Neural crest cell (in vitro differentiated cells): ENCODE measurements at places on chromosomes 2 and 18. TPM values are rescaled to one million over a fixed set of nuclear protein-coding genes. Genes with fewer than 3 reads are reported as not detected.

Gene MEP1B
- not detected in 2 replicates for total RNA-seq

- DNase-seq: no peak
Observed at GRCh38 chr2:172597176-172597842, 41.4 kb downstream of the PDK1 start.

DNA sequence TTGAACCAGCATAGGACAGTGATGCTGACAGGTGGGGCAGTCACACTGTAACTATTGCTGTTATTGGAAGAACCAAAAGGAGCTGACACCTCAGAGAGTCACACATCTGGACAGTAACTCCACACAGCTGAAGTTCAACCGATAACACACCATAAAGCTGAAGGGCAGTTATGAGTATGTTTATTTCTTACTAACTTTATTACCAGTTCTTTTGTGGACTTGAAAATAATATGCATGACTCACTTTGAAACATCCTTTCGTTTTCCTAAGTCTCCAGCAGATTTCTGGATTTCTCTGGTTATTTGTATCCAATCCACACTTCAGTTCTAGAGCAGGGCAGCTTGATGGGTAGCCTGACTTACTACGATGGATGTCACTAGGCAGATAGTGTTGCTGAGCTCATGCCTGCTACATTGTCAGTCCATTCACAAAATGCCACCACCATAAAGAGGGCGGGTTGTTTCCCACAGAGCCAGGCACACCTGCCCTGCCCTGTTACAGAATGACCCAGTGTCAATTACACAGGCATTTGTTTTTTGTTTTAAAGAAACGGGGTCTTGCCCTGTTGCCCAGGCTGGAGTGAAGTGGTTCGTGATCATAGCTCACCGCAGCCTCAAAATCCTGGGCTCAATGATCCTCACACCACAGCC, 8.4 kb upstream of the AGBL5 start:
- DNase-seq: no peak

DNA sequence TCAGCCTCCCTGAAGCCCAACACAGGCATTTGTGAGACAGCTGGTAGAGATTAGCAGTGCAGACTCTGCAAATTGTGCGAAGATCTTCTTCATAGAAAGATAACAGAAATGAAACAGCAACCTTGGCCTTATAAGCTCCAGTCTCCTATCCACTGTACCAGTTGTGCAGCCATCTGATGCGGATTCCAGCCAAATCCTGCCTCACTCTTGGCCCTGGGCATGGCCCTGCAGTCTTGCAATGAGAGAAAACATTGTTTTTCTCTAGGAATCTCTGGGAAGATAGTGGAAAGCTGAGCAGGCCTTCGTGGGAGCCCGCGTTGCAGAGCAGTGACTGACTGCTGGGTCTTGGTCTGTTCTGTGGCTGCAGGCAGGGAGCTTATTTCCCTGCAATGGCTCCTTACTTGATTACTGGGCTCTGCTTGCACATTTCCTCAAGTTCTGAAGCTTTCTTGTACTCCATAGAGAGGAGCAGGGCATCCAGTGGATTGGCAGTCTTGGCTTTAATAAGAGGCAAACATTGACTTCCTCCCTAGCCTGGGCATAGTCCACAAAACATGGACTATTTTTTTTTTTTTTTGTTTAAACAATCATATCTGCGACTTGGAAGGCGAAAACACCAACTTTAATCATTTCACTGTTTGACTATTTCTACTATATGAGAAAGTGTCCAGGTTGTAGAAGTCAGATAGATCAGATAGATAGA, 193.0 kb downstream of the ACTR3 start:
- DNase-seq: no peak

DNA sequence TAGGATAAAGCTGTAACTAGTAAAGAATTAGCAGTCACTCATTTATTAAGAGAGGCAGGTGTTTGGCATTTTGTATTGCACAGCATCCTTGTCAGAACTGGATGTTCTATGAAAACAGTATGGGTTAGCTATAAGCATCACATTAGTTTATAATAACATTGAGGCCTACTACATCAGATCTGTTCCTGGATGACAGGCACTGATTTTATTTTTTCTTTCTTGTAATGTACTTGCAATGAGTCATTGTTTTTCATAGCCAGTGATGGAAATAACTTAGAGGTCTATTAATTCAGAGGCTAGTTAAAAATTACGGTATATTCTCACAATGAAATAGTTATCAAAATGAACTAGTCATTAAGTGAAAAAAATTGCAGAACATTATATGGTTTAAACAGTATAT, 13.0 kb upstream of the RMDN2 start:
- no peak for DNase-seq

Gene UGT1A1
- not detected in 2 replicates for total RNA-seq

DNA sequence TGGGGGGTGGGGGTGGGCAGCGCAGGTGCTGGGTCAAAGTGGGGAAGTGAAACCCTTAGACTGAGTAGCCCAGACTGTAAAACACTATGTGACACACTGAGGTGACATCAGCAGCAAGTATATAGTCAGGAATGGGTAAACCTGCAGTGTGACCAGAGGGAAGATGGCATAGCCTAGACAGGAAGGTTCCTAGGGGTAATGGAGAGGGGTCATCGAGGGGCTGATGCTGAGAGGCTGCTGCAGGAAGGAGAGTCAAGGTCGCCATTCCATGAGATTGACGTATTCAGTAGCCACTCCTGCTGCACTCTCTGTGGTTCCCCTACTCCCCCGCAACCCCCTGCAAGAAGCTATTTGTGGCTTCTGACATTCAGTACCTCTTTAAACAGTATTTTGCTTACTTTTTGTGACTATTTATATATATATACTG, 111.7 kb downstream of the CHST9 start:
- DNase-seq: no peak

GRCh38 chr2:205060269-205060668, 515.0 kb downstream of the PARD3B start:
- no peak for DNase-seq

GRCh38 chr18:6509417-6509816, 94.7 kb upstream of the L3MBTL4 start:
- no peak for DNase-seq

GRCh38 chr2:234435836-234436481, 60.9 kb downstream of the ARL4C start:
- DNase-seq: no peak

Gene MLPH
- total RNA-seq: not detected in 2 replicates

DNA sequence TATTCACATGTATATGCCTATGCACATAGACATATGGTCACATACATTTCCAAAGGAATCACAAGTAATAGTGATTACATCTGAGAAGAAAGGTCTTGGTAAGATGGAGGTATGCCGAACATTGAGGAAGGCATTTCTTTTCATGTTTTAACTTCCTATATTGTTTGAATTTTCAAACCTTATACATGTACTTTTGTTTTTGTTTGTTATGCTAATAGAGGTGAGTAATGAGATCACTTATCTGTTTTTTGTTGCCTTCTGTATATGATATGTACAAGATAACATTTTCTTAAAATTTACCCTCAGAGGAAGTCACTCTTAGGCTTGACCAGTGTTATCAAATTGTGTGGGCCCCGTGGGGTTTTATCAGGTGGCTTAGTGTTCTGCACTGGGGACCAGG, 166.5 kb upstream of the OTX1 start:
- no peak for DNase-seq

DNA sequence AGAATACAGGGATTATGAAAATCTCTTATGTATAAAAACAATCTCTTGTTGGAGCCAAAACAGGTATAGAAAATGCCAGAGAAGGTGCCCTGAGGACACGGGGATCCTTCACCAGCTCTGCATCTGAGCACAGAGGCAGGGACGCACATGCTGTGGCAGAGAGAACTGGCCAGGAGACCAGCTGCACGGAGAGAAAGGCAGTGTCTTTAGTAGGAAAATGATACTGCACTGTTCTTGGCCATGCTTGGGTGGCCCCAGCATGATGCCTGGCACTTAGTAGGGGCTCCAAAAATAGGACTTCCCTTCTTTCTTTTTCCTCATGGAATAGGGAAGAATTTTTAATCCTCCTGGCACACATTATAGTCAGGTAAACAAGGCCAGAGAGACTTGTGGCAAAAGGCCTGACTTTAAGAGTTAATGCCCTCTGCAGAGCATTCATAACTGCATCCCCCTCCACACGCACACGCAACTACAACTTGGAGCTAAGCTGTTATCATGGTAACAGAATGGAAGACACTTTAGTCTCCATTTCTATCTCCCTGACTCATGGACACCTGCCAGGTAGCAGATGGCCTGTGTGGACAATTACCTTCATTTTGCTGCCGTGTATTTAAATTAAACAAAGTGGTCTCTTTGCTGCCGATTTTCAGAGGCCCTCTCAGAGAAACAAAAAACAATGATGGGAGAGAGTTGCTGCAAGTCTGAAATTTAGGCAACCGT, 59.7 kb upstream of the DNMT3A start:
- no peak for DNase-seq

DNA sequence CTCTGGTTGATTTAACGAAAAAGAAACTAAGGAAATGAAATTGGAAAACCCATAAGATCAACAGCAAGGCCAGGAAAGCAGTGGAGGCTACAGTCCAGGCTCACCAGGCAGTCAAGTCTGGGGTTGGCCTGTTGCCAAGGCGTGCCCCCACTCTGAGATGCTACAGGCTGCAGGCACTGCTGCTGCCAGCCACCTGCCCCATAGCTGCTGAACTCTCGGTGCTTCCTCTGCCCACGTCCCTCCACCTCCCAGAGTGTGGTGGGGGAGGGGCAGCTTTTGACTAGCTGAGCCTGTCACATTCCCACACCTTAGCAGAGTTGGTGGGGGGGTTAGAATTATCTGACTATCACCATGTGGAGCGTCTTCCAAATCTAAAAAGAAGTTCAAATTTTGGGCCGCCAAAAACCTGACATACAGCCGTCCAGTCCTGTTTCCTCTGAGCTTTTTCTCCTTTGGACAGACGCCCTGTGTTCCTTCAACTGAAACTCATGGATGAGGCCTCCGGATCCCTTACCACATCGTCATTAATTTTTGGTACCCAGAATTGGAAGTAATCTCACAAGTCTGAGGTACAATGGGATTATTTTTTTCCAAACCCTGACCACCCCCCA, 3.9 kb upstream of the SH3RF3 start:
- no peak for DNase-seq

Gene RBFA
- 47.0 and 50.7 TPM in 2 replicates for total RNA-seq

DNA sequence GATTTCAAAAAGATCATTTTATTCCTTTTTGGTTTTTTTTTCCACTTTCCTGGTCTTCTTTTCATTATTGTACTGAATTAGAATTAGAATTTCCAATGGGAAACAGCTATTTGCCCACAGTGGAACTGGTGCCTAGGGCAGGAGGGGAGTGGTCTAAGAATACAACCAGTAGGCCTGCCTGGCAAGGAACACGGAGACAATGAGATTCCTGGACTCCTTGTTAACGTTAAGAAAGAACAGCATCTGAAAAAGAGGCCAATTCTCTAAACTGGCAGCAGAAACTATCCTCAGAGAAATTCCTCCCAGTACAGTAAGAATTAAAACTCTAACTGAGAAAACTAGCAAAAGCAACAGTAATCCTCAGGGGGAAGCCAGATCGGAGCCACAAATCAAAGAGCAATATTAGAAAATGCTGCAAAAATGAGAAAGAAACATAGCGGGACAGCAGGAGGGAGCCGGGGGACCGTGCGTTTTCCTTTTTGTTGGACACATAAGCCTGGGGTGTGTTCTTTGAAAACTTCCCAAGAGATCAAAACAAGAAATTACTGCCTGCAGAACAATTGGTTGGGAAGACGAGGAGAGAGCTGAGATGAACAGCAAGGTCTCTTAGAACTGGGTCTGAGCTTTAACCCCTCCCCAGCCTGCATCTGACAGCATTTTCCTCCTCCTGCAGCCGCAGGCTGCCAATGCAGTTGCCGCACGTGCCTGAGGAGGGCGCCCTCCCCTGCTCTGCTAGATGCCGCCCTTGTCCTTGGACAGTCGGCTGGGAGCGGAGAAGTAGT, 776.0 kb downstream of the TSN start:
- DNase-seq: peak; percentile 28

Gene PLA2R1
- 0.09 and 0.18 TPM in 2 replicates for total RNA-seq

- no peak for DNase-seq
Observed at GRCh38 chr2:4992226-4992625, 700.0 kb upstream of the SOX11 start.

GRCh38 chr18:8945514-8945913, 157.0 kb upstream of the NDUFV2 start:
- DNase-seq: no peak

DNA sequence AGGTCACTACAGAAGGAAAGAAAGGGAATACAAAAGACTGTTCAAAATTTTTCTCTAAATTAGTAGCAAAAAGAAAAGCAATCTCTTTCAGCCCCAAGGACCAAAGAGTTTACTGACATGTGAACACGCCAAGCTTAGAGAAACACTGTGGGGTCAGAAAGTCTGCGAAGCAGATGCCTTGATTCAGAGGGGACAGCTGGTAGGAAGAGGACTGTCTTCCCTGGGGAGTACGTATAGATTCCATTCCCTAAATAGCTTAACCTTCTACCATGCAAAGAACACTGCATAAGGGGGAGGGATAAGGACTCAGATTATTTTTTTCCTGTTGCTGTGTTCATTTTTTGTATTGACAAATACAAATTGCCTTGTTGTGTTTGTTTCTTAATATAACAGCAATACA, 96.1 kb downstream of the IRS1 start:
- no peak for DNase-seq

Gene IL1F10
- total RNA-seq: not detected in 2 replicates

GRCh38 chr18:71754246-71754645, 789.9 kb downstream of the CBLN2 start:
- no peak for DNase-seq

DNA sequence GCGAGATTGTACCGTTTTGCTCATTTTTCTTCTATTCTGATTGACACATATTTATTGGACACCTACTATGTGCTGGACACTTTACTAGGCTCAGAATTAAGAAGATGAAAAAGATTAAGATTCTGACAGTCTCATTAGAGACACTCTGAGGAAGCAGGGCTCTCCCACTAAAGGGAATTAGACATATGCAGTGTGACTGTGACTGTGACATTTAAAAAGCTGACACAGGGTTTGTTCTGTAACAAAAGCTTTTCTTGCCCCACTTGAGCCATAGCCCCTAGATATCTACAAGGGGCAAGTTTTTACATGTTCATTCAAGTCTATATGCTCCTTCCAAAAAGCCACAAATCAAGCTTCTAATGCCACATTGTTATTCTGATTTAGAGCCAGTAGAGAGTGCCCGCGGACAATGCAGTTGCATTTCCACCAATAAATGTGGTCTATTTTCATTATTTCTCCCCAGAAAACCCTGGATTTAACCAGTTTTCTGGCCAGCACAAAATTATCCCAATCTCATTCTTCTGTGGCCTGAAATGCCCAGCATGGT, 9.8 kb downstream of the ARHGAP25 start:
- DNase-seq: no peak

DNA sequence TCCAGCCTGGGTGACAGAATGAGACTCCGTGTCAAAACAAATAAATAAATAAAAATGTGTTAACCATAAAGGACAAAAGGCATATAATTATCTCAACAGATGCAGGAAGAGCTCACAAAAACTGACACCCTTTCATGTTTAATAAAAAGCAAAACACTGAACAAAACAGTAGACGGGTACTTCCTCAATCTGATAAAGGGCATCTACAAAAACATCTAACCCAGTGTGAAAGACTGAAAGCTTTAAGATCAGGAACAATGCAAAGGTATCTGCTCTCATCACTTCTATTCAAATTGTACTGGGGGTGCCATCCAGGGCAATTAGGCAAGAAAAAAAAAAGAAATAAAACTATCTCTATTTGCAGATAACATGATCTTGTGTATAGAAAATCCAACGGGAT, 11.7 kb upstream of the NCL start:
- no peak for DNase-seq

Gene LRRC30
- total RNA-seq: not detected in 2 replicates

GRCh38 chr2:240233885-240234502, 93.5 kb upstream of the OTOS start:
- no peak for DNase-seq

GRCh38 chr2:189582809-189583192, 2.2 kb upstream of the SLC40A1 start:
- DNase-seq: no peak

GRCh38 chr2:30487603-30488002, 40.6 kb downstream of the LCLAT1 start:
- no peak for DNase-seq
